ENCODE measurements at places on chromosomes 4 and X. TPM values are rescaled to one million over a fixed set of nuclear protein-coding genes. Genes with fewer than 3 reads are reported as not detected.

The SMIM31 gene
- 0.07 TPM for total RNA-seq

The PIN4 gene
- 34.6 TPM for total RNA-seq

The FRMD7 gene
- total RNA-seq = not detected

The SFRP2 gene
- not detected for total RNA-seq

The RNF150 gene
- 0.36 TPM for total RNA-seq

The ZNF732 gene
- not detected for total RNA-seq

The RBM47 gene
- 21.3 TPM for total RNA-seq

The CUL4B gene
- 53.3 TPM for total RNA-seq

The SLITRK2 gene
- total RNA-seq = not detected

The ARHGAP6 gene
- total RNA-seq = not detected

The CYTL1 gene
- not detected for total RNA-seq

The NDNF gene
- not detected for total RNA-seq

The ZNF674 gene
- total RNA-seq = 1.9 TPM

The FMR1 gene
- total RNA-seq = 17.9 TPM

The GAGE13 gene
- total RNA-seq = not detected

The PRKG2 gene
- total RNA-seq = 1.1 TPM

Data from A549 treated with RU486 at 1 μM for 4 hours (cell line).